ENCODE measurements at places on chromosomes 4 and X.

GRCh38 chrX:41347186-41347585, 13.2 kb downstream of the DDX3X start:
- DNase-seq, result no peak

GRCh38 chr4:164799410-164799809, 45.5 kb downstream of the SMIM31 start:
- no peak for DNase-seq

- peak; percentile 67 for DNase-seq
Measured at GRCh38 chr4:84498203-84498934, 723 bp downstream of the NKX6-1 start.

DNA sequence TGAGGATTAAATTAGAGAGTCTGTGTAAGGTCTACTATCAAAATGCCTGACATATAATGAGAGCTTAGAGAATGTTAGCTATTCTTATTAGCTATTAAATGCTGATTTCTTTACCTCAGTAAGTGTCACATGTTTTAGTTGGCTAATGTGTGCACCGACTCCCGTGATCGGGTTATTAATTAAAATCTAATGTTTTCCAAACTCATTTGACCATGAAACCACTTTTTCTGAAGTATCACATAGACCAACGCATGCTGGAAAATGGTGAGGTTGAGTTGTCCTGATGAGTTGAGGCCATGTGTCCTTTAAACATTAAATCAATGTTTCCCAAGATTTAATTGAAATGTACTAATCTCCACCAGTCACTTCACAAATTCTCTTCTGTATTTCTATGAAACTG, 84.8 kb upstream of the C1QTNF7 start:
- no peak for DNase-seq

DNA sequence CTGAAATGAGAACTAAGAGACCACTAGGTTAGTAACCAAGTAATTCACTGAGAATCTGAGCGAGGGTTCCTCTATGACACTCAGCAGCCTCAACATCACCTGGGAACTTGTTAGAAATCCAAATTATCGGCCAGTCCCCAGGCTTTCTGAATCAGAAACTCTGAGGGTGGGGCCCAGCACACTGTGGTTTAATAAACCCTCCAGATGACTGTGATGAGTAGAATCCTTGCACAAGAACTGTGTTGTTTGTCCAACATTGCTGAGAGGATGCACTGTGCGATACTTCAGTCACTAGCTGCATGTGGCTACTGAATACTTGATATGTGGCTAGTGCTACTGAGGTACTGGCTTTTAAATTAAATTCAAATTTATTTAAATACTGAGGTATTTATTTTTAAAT, 243.9 kb downstream of the MAML3 start:
- DNase-seq, result no peak

DNA sequence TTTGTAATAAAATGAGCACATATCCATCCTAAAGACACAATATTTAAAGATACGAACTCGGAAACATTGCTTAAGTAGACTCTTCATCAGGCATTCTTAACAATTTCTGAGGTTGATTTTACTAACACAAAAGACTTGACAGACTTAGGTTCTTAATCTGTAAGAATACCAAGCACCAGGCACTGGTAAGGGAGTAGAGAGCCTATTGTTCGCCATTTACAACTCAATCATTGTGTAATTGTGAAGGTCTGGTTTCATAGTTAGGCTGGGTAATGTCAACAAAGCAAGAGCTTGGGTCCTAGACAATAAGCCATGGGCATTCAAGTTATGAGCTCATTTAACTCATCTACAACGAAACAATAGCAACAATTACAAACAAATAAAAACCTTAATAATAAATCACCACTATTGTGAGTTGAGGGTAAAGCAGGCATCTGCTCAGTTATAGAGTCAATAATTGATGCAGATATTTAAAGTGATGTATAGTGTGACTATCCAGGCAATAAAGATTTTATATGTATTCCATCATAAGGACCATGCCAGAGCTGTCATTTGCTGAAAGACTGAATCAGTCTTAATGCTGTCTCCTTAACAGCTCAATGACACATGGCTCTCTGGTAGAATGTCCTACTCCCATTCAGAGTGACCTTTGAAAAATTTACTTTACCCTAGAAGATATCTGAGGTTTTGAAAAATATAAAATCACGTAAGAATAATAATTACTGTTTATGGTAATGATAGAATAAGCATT, 664.0 kb upstream of the PCDH7 start:
- no peak for DNase-seq

DNA sequence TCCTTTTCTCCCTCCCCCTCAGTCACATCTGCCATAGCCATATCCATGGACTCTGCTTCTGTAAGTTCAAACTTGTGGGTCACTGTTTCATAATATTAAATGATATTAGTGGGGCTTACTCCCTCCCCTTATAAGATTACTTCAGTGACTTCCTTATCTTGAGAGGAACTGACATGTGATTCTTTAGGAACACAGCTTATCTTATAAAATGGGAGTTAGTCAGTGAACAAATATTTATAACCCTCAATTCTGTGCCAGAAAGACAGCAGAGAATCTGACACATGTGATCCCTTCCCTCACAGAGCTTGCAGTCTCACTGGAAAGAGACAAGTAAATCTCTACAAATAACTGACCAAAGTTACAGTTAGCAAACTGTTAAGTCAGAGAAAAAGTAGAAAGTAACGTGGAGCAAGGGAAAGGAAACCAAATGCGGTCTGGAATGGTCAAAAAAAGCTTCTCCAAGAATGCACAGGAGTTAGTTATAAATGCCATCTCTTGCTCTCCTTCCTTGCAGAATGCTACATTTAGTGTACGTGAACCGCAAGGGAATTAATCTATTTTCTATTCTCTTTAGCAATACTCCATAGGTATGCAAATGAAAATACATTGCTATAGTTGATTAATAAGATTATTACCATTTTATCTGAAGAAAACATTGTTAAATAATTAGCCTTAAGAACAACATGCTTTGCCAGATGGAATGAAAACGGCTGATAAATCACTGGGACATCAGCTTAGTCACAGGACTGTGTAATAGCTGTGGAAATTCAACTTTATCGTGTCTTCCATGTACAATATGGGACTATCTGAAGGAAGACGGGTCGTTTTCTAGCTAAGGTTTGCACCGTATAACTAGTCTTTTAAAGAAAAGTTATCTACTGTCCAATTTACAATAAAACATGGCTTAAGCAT, 29.0 kb downstream of the SGMS2 start:
- no peak for DNase-seq
